ENCODE measurements at places on chromosomes 1 and 21.
A peak's percentile ranks its signal among the peaks of the same experiment; 100 is the strongest.

DNA sequence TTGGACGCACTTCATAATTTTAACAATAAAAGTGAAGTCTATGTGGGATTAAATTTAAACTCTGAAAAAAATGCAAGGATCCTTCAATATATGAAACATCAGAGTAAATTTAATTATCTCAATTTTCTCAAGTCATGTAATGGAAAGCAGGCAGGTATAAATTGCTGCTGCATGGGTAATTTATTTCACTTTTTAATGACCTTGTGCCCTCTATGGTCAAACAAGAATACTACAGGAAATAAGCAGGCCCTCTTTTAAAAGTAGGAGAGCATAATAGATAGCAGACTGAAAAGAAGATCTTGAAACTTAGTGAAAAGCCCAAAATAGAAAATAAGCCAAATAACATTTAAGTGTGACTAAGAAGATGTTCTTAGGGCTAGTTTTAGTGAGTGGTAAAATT lies 22.9 kb downstream of the BCAS2 start:
- no peak for ATAC-seq

- ATAC-seq = no peak
Measured at GRCh38 chr1:153248176-153248879, 11.2 kb upstream of the LORICRIN start.

- no peak for ATAC-seq
Measured at GRCh38 chr1:55481634-55482033, 266.5 kb upstream of the USP24 start.

DNA sequence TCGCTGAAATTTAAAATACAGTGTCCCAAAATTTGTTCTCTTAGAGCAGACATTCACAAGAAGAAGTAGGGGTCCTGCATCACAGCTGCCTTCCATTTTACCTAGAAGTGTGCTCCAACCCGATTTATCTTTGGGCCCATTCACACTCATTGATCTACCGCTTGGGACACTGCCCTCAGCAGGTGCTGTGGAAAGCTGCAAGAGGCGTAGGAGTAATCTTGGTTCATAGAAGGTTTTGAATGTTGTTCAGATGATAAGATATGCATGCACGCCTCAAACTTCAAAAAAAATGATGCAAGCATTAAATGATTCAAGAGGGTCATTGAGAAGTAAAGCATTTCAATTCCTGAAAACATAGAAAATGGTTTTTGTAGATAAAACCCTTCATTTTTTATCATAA lies 18.6 kb upstream of the C1orf105 start:
- ATAC-seq = no peak

DNA sequence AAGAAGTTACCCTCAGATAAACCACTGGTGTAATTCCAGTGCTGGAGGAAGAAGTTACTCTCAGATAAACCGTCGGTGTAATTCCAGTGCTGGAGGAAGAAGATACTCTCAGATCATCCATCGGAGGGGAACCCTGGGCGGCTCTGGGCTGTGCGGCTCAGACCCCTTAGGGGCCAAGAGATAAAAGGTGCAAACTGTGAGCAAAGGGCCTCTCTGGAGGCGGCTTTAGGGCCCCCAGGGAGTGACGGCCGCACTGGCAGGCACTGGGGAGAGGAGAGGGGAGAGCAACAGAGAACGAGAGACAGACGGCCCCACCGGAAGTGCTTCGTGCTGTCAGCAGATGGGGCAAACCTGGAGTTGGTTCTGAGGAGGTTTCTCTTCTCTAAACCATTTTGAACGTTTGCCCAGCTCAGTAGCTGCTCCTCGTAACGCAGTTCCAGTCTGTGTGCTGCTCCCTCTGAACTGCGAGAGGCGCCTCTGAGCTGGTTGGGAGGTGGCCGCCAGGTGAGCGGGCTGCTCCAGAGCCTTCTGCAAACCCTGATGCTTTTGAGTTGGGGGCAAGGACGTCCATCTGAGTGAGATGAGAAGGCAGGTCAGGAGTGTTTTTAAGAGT lies 62.6 kb upstream of the COL6A1 start:
- ATAC-seq = no peak

DNA sequence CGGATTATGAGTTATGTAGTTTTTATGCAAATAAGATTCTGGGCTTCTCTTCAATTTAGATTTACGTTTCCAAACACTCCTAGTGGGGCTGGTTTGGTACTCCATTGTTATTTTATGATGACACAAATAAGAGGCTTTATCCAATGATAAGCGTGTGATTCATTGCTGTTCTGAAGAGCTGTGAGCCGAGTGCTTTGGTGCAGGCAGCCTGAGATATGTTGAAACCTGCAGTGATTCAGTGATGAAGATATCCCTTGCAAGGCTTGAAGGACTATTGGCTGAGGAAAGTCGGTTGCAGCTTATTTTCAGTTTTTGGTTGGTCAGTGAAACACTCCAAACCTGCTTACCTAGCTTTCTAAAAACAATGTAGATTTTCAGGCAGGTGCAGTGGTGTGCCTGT lies 112.2 kb downstream of the RYR2 start:
- ATAC-seq = peak; percentile 50

GRCh38 chr1:200415789-200416593 lies 6.2 kb upstream of the ZNF281 start:
- peak; percentile 96 for ATAC-seq

DNA sequence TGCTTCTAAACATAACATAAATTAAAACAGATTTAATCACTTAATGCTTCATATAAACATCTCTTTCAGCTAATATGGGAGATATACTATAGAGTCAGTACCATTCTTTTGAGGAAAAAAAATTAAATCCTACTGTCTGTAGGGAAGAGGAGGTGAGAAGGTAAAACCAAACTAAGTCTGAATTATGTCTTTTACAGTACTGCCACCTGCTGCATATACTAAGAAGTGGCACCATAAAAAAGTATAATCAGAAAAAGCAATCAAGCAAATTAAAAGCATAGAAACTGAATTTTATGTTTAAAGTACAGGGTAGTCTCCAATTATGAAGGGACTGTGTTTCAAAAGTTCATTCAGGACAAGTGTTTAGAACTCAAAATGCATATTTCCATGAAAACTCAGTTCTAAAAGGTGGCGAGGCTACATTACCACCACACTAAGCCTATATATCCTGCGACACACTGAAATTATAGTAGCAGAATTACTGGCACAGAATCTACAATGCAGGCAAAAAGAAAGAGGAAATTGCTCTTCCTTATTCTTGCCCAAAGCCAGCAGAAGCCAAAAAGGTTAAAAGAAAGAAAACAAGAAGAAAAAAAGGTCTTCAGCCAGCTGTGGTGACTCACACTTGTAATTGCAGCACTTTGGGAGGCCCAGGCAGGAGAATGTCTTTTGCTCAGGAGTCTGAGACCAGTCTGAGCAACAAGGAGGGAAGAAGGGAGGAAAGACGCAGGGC lies 9.0 kb downstream of the NSL1 start:
- ATAC-seq = peak; percentile 41

GRCh38 chr1:161872506-161872905 lies 106.4 kb downstream of the ATF6 start:
- ATAC-seq = no peak

DNA sequence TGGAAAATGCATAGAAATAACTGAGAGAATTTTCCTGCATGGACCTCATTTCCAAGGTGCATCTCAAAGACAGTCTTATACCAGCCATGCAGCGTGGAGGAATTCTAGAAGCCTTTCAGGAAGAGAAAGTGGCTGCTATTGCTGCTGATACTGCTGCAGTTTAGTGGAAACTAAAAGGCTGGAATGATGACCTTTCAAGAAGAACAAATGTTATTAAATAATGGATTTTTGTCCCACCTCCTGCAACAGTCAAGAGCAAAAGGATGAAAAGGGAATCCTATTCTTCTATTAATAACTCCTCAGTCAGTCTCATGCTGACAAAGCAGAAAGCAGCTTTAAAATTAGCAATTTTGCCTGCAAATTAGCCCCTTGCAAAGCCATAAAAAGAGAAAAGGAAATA lies 68.2 kb upstream of the C1orf87 start:
- ATAC-seq = no peak

Measured in gastroesophageal sphincter (tissue), 4 donors.